Dorsolateral prefrontal cortex (tissue), 122 donors: ENCODE measurements at places on chromosomes 6 and 20.

DNA sequence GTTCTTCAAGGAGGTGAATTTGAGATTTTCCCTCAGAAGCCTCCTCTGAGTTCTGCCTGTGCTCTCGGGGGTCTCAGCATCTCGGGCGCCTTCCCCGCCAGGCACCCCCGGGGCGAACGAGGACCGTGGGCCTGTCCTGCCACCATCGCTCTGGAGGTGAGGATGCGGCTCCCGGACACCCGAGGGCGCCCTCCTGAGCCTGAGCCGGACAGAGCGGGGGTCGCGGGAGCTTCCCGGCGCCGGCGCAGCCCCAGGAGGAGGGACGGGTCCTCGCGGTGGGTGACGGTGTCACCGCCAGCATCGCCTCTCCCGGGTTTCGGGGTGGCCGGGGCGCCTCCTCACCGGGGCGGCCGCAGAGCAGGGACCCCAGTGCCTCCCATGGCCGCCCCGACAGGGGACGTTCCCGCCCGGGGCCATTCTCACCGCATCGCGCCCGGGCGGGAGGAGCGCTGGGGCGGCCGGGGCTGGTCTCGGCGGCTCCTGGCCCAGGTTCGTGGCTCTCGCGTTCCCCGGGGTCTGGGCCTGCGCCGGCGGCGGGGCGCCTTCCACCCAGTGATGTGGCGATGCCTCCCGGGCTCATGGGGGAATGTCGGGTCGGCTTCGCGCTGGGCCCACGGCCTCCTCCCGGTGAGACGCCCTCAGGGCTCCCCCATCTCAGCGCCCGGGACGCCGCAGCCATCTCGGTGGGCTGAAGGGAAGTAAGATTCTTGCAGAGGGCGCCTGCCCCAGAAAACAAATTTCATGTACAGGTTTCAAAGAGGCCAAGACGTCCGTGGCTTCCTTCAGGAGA is 210.5 kb downstream of the ERMARD start:
- DNase-seq = no peak

DNA sequence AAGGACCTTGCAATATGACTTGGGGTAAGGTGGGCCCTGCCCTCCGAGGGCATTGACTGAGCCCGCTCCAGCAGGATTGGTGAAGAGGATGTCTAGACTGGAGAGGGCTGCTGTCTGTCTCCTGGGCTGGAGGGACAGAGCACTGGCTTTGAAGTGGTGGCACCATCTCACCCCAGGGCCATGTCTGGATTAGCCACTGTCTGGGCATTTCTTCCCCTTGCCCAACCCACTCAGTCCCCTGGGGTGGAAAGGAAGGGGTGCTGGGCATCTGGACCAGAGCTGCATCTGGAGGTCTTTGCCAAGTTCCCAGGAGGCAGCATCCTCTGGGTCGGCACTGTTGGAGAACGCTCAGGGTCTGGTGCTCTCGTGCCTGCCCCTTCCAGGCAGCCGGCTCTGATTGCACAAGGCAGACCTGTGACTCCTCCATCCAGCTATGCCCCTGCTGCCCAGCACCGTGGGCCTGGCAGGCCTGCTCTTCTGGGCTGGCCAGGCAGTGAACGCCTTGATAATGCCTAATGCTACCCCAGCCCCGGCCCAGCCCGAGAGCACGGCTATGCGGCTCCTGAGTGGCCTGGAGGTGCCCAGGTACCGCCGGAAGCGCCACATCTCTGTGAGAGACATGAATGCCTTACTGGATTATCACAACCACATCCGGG is at the start of gene R3HDML:
R3HDML (plus strand) TSS at position 319 of the 656 bp plus-strand sequence; CDS start at position 434, 115 bp downstream.
- DNase-seq = no peak

DNA sequence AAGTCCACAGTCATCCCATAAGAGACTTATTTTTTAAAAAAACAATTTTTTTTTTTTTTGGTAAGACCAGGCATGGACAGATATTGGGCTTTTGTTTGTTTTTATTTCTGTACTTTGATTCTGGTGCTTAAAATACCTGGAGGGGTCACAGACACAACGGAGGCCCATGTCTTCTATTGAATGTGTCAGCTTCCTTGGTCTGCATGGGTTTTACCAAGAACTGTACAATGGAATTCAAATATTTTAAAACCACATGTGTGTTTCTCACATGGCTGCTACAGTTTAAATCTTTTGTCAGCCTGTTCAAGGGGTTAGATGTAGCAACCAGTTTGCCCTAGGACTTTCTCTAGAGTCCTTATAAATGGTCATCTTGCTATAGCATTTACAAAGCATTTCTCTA is 139.8 kb downstream of the SOX4 start:
- no peak for DNase-seq

DNA sequence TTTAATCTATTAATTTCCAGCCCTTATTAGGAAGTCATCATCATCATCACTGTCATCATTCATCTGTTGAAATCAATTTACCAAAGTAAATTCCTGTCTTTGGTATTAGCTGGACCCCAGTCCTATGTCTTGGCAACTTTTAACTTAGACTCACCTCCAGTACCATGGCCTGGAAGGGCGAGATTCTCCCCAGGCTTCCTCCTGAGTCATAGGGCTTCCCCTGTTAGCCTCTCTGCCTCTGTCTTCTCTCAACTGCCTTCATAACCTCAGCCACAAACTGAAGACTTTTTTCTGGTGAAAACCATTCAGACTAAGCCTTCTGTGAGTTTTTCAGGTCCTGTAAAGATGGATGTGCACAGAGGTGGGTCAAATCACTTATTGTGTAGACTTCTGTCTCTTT is 95.0 kb downstream of the NKAIN2 start:
- DNase-seq = no peak

GRCh38 chr6:123715006-123715863 is 78.5 kb upstream of the TRDN start:
- no peak for DNase-seq

GRCh38 chr6:79671600-79672266 is 40.6 kb downstream of the SH3BGRL2 start:
- no peak for DNase-seq

- no peak for DNase-seq
These were observed 138.4 kb upstream of the SPACA1 start for GRCh38 chr6:87908978-87909811.

GRCh38 chr6:105489216-105489530 is 86.3 kb upstream of the PREP start:
- no peak for DNase-seq

DNA sequence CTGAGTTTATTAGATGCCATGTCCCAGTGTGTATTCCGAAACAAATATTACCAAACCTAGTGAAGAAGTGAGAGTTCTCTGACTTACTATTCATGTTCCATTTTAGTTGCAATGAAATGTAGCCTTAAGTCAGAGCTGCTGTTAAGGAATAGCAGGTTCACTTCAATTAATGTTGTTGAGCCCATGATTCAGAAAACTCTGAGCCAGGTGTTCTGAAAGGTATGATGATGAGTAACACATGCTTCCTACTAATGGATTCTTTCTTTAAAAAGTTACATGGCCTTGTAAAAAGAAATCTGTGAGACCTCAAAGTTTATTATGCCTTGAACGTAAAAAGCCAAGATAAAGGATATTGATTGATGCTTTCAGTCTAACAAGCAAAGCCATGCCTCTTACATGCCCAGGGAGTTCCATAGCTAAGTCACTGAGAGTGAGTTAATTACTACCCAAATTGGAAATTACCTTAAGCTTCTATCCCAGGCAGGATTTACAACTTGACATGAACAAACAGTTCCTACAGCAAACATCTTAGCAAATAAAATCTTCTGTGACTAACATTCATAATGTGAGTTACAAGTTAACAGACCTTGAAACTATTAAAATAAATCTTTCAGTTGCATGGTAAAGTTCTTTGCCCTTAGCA is 122.9 kb downstream of the AKAP7 start:
- DNase-seq = no peak

DNA sequence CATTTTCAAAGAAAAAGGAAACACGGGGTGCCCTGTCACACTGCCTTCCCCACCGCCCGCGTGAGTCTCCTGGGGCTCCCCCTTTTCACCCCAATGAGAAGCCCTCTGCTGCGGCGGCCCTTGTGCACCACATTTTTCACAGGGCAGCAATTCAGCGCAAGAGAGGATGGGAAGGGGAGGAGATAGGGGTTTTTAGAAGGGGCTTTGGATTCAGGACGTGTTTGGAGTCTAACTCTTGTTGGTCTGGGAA is 726 bp upstream of the ARFGEF3 start:
- no peak for DNase-seq

DNA sequence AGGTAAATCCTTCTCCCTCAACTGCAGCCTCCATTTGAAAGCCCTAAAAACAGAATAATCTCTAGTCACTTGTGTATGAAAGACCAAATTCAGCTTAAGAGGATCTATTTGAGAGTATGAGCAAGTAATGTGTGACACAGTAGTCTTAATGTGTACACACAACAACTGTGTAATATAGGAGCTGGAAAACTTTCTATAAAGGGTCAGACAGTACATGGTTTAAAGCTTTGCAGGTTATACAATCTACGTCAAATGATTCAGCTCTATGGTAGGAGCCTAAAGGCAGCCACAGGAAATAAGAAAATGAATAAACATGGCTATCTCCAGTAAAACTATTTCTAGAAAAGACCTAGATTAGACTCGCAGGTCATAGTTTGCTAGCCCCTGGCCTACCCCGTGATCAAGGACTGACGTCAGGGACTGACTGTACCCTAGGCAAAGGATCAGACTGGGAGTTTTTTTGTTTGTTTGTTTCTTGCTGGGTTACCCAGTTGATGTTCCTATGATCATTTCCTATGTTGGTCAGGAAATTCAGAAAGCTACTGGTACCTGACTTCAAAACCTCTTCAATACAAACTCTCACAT is 39.7 kb downstream of the BTBD9 start:
- DNase-seq = no peak

GRCh38 chr20:35831029-35831428 is 59.2 kb downstream of the PHF20 start:
- no peak for DNase-seq

GRCh38 chr6:16974704-16975359 is 127.0 kb upstream of the STMND1 start:
- no peak for DNase-seq
